ENCODE measurements at places on chromosomes 6 and 20. TPM values are rescaled to one million over a fixed set of nuclear protein-coding genes. Genes with fewer than 3 reads are reported as not detected.

The PXT1 gene
- total RNA-seq: not detected

The FAM184A gene
- 0.49 TPM for total RNA-seq

The RHAG gene
- not detected for total RNA-seq

The GPX5 gene
- total RNA-seq: not detected

The NKAIN4 gene
- 213 TPM for total RNA-seq

The ZKSCAN3 gene
- total RNA-seq: 3.2 TPM

The CCND3 gene
- total RNA-seq: 121 TPM

The HTR1E gene
- not detected for total RNA-seq

The PGC gene
- total RNA-seq: not detected

The KCNK16 gene
- total RNA-seq: not detected

The RFX6 gene
- total RNA-seq: not detected

The TRIM15 gene
- total RNA-seq: not detected

The ASIP gene
- total RNA-seq: not detected

The ZDHHC14 gene
- total RNA-seq: 6.6 TPM

The SMLR1 gene
- not detected for total RNA-seq

The CALHM5 gene
- 0.49 TPM for total RNA-seq

The MOG gene
- not detected for total RNA-seq

The TFAP2C gene
- 1.5 TPM for total RNA-seq

The NEURL2 gene
- total RNA-seq: 9.5 TPM

The PLCB1 gene
- total RNA-seq: 0.81 TPM

The WFDC10B gene
- not detected for total RNA-seq

The SPATS1 gene
- not detected for total RNA-seq

The AHI1 gene
- total RNA-seq: 5.6 TPM

The ARMH2 gene
- not detected for total RNA-seq

The CGA gene
- total RNA-seq: not detected

The TGM6 gene
- not detected for total RNA-seq

The ENPP3 gene
- not detected for total RNA-seq

The BTN2A1 gene
- 7.4 TPM for total RNA-seq

The LINC00237 gene
- total RNA-seq: not detected

The ZFP57 gene
- total RNA-seq: not detected

The TAF4 gene
- 5.1 TPM for total RNA-seq

The PCSK2 gene
- total RNA-seq: not detected

The ALDH8A1 gene
- total RNA-seq: not detected

The GPR31 gene
- not detected for total RNA-seq

The HLA-DRA gene
- not detected for total RNA-seq

The TSPO2 gene
- 0.51 TPM for total RNA-seq

The OARD1 gene
- 7.3 TPM for total RNA-seq

The GPR63 gene
- total RNA-seq: 2.0 TPM

The ZBTB46 gene
- total RNA-seq: 5.6 TPM

The SIRPB2 gene
- total RNA-seq: not detected

The MYB gene
- total RNA-seq: 1.5 TPM

The MDFI gene
- 47.9 TPM for total RNA-seq

The PRR18 gene
- under 0.01 TPM for total RNA-seq

The BMP6 gene
- total RNA-seq: 0.13 TPM

The CUL9 gene
- 14.0 TPM for total RNA-seq

The OTOR gene
- total RNA-seq: not detected

The TAGAP gene
- total RNA-seq: not detected
